ENCODE measurements at places on chromosomes 2 and 18.

- DNase-seq: no peak
Observed at GRCh38 chr18:57648414-57648813, 26.8 kb upstream of the NARS1 start.

DNA sequence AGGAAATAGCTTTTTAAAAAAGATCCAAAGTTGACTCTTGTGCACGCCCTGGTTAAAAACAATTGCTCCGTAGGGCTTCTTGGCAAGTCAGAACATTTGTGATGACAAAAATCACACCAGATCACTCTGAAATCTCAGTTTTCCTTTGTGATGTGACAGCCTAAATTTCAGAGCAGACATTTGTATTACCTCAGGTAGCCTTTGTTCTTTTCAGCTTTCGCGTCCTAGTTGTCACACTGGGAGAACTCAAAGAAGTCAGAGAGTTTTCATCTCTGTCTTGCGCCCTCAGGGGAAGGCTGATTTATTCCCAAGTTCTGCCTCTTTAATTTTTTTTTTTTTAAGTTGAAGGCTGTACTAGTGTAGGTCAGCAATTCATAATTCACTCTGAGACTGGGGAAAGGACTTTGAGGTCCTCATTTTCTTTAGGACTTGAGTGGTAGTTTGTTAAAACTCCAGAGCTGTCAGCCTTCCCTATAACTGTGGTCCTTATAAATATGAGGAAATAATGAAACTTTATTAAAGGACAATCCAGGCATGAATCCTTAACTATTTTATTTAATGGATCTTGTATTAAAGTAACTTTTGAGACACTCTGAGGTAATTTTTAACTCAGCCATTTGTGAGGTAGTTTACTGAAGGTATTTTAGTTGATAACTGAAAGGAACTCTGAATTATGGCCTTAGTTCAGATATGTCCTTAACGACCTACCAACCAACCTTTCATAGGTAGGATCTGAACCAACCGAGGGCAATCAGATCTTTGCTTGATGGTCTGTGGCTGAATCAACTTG, 525.1 kb upstream of the FAM98A start:
- no peak for DNase-seq

DNA sequence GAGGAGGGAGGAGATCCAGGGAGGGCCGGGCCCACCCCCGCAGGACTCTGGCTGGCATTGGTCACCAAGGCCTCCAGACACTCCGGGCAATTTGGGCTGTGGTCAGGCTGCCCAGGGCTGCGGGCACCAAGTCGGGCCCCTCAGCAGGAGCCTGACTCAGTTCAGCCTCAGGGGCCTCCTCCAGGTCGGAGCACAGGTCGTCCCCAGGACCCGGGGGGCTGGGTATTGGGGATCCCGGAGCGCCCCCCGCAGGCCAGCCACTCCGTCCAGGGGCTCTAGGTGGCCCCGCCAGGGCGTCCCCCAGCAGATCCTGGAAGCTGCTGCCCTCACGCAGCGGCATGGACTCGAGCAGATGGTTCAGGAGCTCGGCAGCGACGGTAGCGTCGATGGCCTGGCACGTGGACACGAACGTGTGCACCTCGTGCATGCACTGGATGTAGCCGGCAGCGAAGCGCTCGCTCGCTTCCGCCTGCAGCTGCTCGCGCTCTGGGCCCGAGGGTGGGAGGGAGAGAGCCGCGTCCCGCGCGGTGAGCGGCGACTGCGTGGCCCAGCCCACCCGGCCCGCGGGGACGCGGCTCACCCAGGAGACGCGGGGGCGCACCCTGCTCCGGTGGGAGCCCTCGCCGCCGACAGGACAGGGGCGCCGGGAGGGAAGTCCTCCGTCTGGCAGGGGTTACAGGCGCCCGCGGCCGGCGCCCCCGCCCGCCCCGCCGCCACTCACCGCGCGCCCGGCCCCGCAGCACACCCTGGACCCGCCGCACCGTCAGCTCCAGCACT, 884 bp downstream of the HES6 start:
- DNase-seq: peak; percentile 34

GRCh38 chr2:44796771-44797170, 144.7 kb upstream of the SIX3 start:
- no peak for DNase-seq

DNA sequence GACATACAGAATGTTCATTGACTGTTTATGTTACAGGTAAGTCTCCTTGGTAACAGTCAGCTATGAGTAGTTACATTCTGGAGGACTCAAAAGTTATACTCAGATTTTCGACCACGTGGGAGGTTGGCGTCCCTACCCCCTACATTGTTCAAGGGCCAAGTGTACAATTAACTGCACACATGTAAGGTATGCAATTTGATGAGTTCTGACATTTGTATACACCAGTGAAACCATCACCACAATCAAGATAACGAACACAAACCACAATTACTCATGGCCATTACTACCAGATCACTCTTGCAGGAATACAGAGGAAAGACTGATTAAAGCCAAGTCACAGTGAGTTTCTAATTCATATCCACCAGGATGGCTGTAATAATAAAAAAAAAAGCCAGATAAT, 39.6 kb upstream of the LDLRAD4 start:
- DNase-seq: no peak

DNA sequence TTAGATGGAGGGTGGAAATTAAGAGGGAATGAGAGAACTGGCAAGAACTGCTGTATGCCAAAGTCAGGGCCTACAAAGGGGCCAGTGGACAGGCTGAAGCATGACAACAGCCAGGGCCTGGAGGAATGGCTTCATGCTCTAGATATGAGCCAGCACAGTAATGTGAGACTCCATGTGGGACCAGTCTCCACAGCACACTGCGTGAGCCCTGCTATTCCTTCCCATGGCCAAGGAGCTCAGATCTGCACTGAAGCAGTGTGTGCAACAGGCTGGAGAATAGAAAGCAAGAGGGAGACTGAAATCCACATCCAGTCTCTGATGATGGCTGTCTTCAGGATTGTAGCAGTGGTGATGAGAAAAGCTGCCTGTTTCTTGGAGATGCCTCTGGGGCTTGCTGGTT, 162.8 kb downstream of the TPGS2 start:
- DNase-seq: no peak

GRCh38 chr2:54419855-54420523, 36.1 kb upstream of the SPTBN1 start:
- DNase-seq: no peak

DNA sequence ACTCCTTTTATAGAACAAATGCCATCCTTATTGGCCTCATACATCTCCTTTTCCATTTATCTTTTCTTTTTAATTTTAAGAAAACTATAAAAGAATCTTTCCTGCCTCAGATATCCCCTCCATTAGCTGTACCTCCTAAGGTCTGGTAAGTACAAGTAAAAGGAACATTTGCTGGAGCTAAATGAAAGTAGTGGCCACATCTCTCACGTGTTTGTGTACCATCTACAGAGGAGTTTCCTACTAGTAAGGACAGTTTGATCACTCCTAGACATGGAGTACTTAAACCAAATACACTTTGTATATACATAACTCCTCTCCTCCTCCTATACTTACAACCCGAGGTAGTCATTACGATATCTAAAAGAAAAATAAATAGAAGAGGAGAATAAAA, 504.8 kb downstream of the LRRTM4 start:
- DNase-seq: no peak

DNA sequence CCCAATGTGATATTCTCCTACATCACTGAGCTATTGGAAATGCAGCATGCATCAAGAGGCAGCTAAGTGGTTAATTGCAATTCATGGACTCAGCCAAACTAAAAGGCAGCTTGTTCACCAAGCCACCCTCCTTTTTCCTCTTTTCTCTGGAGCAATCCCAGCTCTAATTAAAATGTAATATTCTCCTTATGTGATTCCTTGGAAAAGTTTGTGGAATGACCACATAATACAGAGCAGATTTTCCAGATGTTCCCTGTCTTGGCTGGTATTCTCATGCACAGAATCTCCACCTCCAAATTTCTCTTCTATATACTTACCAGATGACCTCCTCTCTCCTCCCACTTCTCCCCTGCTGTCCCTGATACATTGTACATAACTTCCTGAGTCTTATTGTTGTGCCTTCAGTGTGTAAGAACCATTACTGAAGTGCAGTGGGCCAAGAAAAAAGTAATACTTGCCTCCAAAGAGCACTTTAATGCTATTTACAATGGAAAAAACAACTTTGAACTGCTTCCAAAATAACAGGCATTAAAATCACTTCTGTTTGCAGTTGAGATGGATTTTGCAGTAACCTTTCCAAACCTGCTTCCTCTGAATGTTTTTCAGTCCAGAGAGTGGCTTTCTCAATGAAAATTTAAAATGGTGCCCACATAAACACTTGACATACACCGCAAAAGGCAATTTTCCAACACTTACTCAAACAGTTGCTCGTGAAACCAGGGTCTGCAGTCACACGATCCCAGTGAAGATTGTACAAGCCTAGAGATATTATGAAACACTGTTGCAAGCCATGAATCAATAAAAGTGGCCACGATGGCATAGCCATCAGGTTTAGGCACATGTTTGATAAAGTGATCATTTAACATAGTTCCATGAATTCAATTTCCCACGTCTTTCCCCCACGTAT, 258.0 kb downstream of the MTX2 start:
- DNase-seq: no peak

- DNase-seq: no peak
Observed at GRCh38 chr18:48785091-48785614, 165.6 kb downstream of the SMAD7 start.

GRCh38 chr2:40751981-40752380, 300.1 kb upstream of the SLC8A1 start:
- DNase-seq: no peak

GRCh38 chr2:23905155-23905554, 21.8 kb downstream of the ATAD2B start:
- no peak for DNase-seq

GRCh38 chr2:60529785-60530627, 23.4 kb downstream of the BCL11A start:
- no peak for DNase-seq

DNA sequence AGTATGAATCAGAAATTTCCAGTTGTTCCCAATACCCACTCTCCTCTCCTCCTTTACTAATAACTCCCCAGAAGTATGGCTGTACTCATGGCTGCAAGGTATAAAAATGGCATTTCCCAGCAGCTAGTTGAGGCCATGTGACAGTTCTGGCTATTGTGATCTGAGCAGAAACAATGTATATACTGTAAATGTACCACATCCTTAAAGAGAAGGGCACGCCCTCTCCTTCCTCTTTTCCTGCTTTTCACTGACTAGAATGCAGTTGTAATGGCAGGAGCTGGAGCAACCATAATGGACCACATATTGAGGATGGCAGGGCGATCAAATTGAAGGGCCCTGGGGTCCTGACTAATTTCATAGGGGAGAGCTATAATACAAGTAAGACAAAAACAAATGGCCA, 211.2 kb downstream of the TNS1 start:
- no peak for DNase-seq

DNA sequence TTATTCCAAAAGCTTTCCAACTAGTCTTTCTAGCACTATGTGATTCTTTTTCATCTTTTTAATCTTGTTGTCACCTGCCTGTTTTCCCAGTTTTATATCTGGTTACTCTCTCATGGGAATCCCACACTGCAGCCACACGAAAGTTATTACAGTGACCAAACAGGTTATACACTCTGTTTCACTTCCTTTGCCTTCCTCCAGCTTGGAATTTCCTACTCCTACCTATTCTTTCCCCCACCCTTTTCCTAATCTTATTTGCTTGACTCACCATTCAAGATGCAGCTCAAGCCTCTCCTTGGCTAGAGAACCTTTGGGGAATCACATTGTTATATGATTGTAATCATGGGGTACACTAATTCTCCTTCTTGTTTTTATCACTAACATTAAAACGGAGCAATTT, 13.4 kb upstream of the TLK1 start:
- DNase-seq: no peak

- DNase-seq: no peak
Observed at GRCh38 chr2:130823886-130824491, 12.7 kb upstream of the ARHGEF4 start.

DNA sequence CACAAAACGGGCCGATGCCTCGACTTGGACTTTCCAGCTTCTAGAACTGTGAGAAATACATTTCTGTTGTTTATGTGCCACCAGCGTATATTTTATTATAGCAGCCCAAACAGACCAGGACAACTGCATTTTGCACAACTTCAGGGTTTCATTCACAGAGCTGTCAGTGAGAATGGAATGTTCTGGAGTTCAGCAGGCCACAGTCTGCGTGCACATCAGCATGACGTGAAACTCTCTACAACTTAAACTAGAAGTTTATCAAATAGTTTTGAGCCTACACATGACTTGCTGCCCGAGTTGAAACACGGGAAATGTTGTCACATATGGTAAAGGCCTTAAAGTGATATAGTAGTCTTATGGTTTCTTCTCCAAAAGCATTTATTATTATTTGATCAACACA, 3.9 kb upstream of the TRIB2 start:
- DNase-seq: no peak

- no peak for DNase-seq
Observed at GRCh38 chr2:137963535-137964065, 673 bp upstream of the HNMT start.

- DNase-seq: no peak
Observed at GRCh38 chr2:135125940-135126339, 73.8 kb downstream of the RAB3GAP1 start.

- no peak for DNase-seq
Observed at GRCh38 chr18:79625195-79625923, 54.2 kb upstream of the CTDP1 start.

GRCh38 chr18:79258447-79258846, 137.3 kb upstream of the NFATC1 start:
- DNase-seq: no peak

DNA sequence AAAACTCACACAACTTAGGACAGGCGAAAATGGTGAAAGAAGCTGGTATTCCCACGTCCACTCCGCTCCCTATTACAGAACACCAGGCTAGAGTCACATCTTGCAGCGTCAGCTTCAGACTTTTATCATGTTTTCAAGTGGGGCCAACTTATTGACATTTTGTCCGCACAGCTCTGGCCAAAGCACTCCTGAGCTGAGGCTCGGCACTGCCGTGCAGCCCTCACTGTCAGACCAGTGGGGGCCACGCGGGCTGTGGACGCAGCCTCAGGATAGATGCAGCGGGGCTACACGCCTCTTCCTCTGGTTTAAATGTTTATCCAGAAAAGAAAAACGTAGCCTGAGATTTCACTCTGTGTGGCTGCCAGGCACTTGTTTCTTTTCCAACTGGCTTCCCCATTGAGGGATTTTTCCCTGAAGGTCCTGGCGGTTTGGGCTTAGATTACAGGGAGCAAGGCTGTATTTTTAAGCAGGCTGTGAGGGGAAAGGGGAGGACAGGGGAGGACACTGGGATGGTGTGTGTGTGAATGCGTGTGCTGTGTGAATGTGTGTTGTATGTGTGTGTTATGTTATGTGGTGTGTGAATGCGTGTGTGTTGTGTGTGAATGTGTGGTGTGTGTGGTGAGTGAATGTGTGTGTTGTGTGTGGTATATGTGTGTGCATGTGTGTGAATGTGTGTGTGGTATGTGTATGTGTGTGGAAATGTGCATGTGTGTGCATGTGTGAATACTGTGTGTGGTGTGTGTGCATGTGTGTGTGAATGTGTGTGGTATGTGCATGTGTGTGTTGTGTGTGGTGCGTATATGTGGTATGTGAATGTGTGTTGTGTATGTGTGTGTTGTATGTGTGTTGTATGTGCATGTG, 267.6 kb downstream of the DCDC2C start:
- DNase-seq: no peak

GRCh38 chr2:11872948-11873269, 126.5 kb downstream of the LPIN1 start:
- no peak for DNase-seq

GRCh38 chr2:118003396-118003824, 10.5 kb downstream of the CCDC93 start:
- DNase-seq: peak; percentile 87
